ENCODE measurements at places on chromosomes 2 and 18. TPM values are rescaled to one million over a fixed set of nuclear protein-coding genes. Genes with fewer than 3 reads are reported as not detected.
A peak's percentile ranks its signal among the peaks of the same experiment; 100 is the strongest.

GRCh38 chr2:237998530-237998929, 31.7 kb downstream of the UBE2F start:
- H3K4me1 ChIP-seq = no peaks in the 10 kb centered on the region
- DNase-seq = no peak
- no peak overlapping the region for H3K27ac ChIP-seq
- no peaks in the 10 kb centered on the region for H3K36me3 ChIP-seq
- H3K4me3 ChIP-seq = no peak overlapping the region

DNA sequence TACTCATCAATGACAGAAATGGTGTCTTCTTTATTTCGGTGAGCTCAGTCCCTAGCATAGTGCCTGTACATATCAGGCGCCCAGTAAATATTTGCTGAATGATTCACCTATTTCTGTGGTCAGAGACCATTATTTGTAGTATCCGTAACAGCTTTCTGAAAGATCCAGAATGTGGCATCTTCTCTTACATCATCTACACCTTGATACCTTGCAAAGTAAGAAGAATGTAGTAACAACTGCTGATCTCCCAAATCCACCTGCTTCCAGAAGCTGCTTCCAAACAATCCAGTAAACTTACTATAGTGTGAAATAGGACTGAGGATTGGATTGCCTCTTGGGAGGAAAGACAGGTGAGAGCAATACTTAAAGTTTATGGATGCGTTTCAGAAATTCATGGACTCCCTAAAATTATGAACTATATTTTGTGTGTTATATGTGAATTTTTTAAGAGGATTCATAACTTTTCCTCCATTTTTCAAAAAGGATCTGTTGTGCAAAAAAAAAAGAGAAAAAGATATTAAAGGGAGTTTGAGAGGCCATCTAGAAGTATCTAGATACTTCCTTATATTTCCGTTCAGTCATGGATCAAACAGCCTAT, 945 bp upstream of the ASXL2 start:
- H3K36me3 ChIP-seq = no peaks in the 10 kb centered on the region
- peak overlapping the region; percentile 89 for H3K27ac ChIP-seq
- no peaks in the 10 kb centered on the region for H3K27me3 ChIP-seq
- peak overlapping the region; percentile 84 for H3K4me3 ChIP-seq

GRCh38 chr18:44541781-44542180, 138.9 kb upstream of the SETBP1 start:
- no peaks in the 10 kb centered on the region for H3K4me1 ChIP-seq
- no peak for DNase-seq
- H3K36me3 ChIP-seq = no peaks in the 10 kb centered on the region
- no peaks in the 10 kb centered on the region for H3K27me3 ChIP-seq
- no peak overlapping the region for H3K4me3 ChIP-seq

DNA sequence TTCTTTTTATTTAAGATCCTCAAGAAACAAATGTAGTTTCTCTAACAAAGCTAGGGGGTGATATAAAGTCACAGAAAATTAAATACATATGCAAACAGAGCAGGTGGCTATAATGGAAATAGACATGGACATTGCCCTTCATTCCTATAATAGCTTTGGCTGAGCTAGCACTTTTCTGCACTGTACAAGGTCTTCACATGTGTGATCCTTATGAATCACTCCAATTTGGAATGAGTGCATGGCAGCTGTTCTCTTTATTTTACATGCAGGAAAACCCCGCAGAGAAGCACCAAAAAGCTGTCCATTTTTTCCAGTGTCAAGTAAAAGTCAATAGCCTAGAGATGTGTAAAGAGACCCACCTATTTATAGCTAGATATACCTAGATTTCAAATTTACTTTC, 747.4 kb upstream of the SLC8A1 start:
- DNase-seq = no peak
- no peak overlapping the region for H3K27ac ChIP-seq
- H3K4me3 ChIP-seq = no peak overlapping the region
- H3K27me3 ChIP-seq = no peaks in the 10 kb centered on the region

GRCh38 chr2:230912046-230912445, 13.0 kb downstream of the GPR55 start:
- H3K27me3 ChIP-seq = no peaks in the 10 kb centered on the region
- H3K4me3 ChIP-seq = no peak overlapping the region
- no peak overlapping the region for H3K27ac ChIP-seq
- H3K4me1 ChIP-seq = no peaks in the 10 kb centered on the region
- no peak for DNase-seq
- no peaks in the 10 kb centered on the region for H3K36me3 ChIP-seq

GRCh38 chr2:126787289-126787688, 111.4 kb upstream of the TEX51 start:
- H3K27ac ChIP-seq = no peak overlapping the region
- no peaks in the 10 kb centered on the region for H3K27me3 ChIP-seq
- peak; percentile 7 for DNase-seq

DNA sequence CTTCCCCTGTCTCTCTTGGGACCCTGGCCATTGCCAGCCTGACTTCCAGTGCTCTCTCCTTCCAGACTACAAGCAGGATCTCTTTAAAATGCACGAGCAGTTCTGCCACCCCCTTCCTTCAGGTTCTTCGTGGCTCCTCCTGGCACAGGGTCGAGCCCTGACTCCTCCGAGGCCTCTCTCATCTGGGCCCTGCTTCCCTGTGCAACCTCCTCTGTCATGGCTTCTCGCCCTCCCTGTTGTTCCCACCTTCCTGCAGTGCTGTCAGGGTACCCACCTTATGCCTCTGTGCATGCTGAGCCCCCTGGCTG, 56.7 kb upstream of the RPL31 start:
- H3K36me3 ChIP-seq = no peaks in the 10 kb centered on the region
- no peak overlapping the region for H3K4me3 ChIP-seq
- no peak for DNase-seq
- H3K27ac ChIP-seq = no peak overlapping the region

DNA sequence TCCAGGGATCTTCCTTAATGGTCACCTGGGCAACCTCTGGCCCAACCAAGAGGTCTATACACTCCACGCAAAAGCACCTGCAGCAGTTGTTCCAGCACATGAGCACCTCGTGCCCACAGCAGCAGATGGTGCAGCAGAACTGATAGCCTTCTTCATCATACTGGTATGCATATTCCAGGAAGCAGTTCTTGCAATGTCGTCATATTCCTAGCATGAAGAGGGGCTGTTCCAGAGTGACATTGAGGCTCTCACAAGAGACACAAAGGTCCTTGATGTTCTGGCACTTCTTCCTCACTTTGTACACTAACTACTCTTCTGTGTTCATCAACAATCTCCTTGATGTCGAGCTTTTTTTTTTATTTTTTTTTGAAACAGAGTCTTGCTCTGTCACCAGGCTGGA, 386.2 kb downstream of the MEIS1 start:
- H3K4me1 ChIP-seq = no peaks in the 10 kb centered on the region
- no peak overlapping the region for H3K27ac ChIP-seq
- no peak overlapping the region for H3K4me3 ChIP-seq
- no peaks in the 10 kb centered on the region for H3K27me3 ChIP-seq
- DNase-seq = no peak

GRCh38 chr18:60649107-60649506, 276.5 kb upstream of the MC4R start:
- no peaks in the 10 kb centered on the region for H3K4me1 ChIP-seq
- H3K27ac ChIP-seq = no peak overlapping the region
- no peaks in the 10 kb centered on the region for H3K27me3 ChIP-seq
- H3K4me3 ChIP-seq = no peak overlapping the region

DNA sequence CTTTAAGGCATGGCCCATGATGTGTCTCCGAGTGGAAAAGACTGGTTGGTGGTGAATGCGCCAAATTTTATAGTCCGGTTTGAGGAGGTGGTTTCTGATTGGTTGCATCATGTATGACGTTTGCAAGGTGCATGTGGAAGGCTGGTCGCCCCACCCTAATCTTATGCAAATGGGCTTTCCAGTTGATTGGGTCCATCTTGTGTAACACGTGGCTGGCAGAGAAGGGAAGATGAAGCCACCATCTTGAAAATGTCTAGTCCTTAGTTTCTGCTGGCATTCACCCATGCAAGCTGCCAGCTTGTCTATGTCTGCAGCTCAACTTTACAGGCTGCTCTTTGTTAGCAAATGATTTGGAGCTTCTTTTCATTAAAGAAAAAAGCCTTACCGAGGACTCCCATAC, 132.2 kb downstream of the PIK3C3 start:
- DNase-seq = no peak
- no peak overlapping the region for H3K4me3 ChIP-seq

- H3K36me3 ChIP-seq = no peaks in the 10 kb centered on the region
- H3K27ac ChIP-seq = peak overlapping the region; percentile 89
Observed at GRCh38 chr18:21599585-21600525, 649 bp downstream of the ESCO1 start.

DNA sequence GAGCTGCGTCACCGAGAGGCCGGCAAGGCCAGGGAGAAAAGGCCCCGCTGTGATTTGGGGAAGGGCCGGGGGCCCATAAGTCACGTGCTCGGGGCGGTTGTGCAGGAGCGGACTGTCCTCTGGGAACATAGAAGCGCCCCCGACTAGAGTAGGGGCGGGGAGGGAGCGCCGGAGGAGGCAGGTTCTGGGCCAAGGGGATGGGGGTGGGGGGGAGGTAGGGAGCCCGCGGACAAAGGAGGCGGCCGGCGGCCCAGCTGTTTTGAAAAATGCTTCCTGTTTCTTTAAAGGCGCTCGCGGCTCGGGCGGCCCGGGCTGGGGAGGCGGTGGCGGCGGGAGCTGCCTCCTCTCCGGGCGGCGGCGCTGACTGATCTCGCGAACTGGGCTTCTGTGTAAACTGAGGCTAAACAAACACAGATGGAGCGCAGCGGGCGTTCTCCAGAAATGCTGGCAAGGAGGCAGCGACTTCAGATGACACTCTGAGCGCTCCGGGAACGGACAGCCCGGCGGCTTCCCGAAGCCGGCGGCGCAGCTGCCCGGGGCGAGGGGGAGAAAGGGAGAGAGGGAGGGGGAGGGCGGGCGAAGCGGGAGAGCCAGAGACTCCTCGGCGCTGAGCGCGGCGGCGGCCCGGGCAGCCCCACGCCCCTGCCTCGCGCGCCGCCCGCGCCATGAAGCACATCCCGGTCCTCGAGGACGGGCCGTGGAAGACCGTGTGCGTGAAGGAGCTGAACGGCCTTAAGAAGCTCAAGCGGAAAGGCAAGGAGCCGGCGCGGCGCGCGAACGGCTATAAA, at the start of gene ATOH8:
TSS of gene ATOH8 (plus strand) at position 467 of the 788 bp plus-strand sequence. CDS start at position 666, 199 bp downstream.
- H3K36me3 ChIP-seq = no peaks in the 10 kb centered on the region
- H3K27ac ChIP-seq = peak within 1 kb of the TSS; percentile 84
- peak; percentile 75 for DNase-seq

GRCh38 chr18:30044496-30044895, 998.0 kb downstream of the DSC3 start:
- H3K4me1 ChIP-seq = no peaks in the 10 kb centered on the region
- H3K27me3 ChIP-seq = no peaks in the 10 kb centered on the region
- H3K36me3 ChIP-seq = no peaks in the 10 kb centered on the region
- H3K4me3 ChIP-seq = no peak overlapping the region
- no peak overlapping the region for H3K27ac ChIP-seq

DNA sequence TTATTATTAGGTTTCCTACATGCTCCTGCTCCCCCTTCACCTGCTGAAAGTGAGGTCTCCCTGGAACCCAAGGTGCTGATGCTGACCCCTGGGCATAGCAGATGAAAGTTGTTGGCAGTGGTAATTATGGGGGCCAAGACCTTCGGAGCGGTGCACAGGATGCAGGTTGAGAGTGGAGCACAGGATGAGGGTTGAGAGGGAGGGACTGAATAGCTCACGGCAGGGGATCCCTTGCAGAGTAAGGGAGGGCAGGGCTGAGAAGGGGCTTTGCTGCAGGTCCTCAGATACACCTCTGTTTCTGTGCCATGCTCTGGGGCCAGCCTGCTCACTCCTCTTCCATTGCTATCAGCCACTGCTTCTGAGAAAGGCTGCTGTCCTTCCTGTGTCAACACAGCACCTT, 163.3 kb downstream of the FHOD3 start:
- H3K27me3 ChIP-seq = peaks cover 6% of the 10 kb centered on the region
- no peak overlapping the region for H3K27ac ChIP-seq
- no peak overlapping the region for H3K4me3 ChIP-seq
- no peak for DNase-seq
- H3K36me3 ChIP-seq = no peaks in the 10 kb centered on the region

- H3K4me3 ChIP-seq = no peak overlapping the region
- no peaks in the 10 kb centered on the region for H3K4me1 ChIP-seq
- H3K36me3 ChIP-seq = no peaks in the 10 kb centered on the region
- no peaks in the 10 kb centered on the region for H3K27me3 ChIP-seq
- DNase-seq = no peak
- no peak overlapping the region for H3K27ac ChIP-seq
Observed at GRCh38 chr2:221025398-221025797, 546.7 kb downstream of the EPHA4 start.

- H3K27me3 ChIP-seq = no peaks in the 10 kb centered on the region
- H3K27ac ChIP-seq = no peak overlapping the region
- DNase-seq = no peak
Observed at GRCh38 chr18:74351354-74351753, 35.7 kb downstream of the C18orf63 start.

- no peaks in the 10 kb centered on the region for H3K36me3 ChIP-seq
- DNase-seq = no peak
- no peaks in the 10 kb centered on the region for H3K4me1 ChIP-seq
- H3K4me3 ChIP-seq = no peak overlapping the region
- H3K27ac ChIP-seq = no peak overlapping the region
Observed at GRCh38 chr2:231581328-231581727, 11.3 kb upstream of the TEX44 start.

- no peaks in the 10 kb centered on the region for H3K36me3 ChIP-seq
- no peaks in the 10 kb centered on the region for H3K4me1 ChIP-seq
- DNase-seq = no peak
- H3K4me3 ChIP-seq = no peak overlapping the region
- no peaks in the 10 kb centered on the region for H3K27me3 ChIP-seq
Observed at GRCh38 chr2:105521176-105521575, 122.3 kb upstream of the FHL2 start.

GRCh38 chr2:235636546-235636945, 142.7 kb downstream of the AGAP1 start:
- no peak overlapping the region for H3K27ac ChIP-seq
- no peaks in the 10 kb centered on the region for H3K4me1 ChIP-seq
- no peak overlapping the region for H3K4me3 ChIP-seq
- DNase-seq = no peak
- H3K27me3 ChIP-seq = no peaks in the 10 kb centered on the region

GRCh38 chr2:183244300-183244844, 120.1 kb downstream of the NUP35 start:
- no peak overlapping the region for H3K4me3 ChIP-seq
- no peaks in the 10 kb centered on the region for H3K27me3 ChIP-seq
- H3K4me1 ChIP-seq = no peaks in the 10 kb centered on the region
- no peak for DNase-seq
- H3K36me3 ChIP-seq = no peaks in the 10 kb centered on the region

GRCh38 chr18:29712785-29713184, 1329.8 kb downstream of the DSC3 start:
- H3K27ac ChIP-seq = no peak overlapping the region
- H3K4me3 ChIP-seq = no peak overlapping the region
- H3K27me3 ChIP-seq = no peaks in the 10 kb centered on the region
- H3K4me1 ChIP-seq = no peaks in the 10 kb centered on the region
- DNase-seq = no peak

Gene RGPD3
- not detected for total RNA-seq

Gene IL36RN
- not detected for total RNA-seq

Gene GKN2
- total RNA-seq = not detected

Gene OXER1
- total RNA-seq = not detected

Gene GATA6
- total RNA-seq = 50.5 TPM

Gene FOSL2
- 39.8 TPM for total RNA-seq
